ENCODE measurements at places on chromosomes 7 and 10.

DNA sequence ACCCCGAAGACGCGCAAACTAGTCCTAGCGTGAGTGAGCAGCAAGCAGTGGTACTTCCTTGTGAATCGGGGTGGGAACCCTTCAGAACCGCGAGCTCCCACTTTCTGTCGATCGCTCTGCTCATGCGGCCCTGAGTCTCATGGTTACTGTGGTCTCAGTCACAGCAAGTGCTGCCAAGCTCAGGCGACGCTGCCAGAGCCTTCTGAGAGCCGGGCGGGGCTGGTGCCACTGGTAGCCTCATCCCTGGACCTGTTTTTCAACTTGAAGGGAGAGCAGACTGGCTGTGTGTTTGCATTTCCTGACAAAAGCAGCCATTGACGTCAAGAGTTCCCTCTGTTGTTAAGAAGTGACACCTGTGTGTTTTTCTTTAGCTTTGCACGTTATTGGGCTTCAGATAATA lies 32.9 kb upstream of the BHLHA15 start:
- DNase-seq = no peak

GRCh38 chr7:141294143-141294829 lies 220.4 kb downstream of the TMEM178B start:
- no peak for DNase-seq

- DNase-seq = no peak
These were observed 161.6 kb upstream of the MKLN1 start for GRCh38 chr7:131166066-131166465.

DNA sequence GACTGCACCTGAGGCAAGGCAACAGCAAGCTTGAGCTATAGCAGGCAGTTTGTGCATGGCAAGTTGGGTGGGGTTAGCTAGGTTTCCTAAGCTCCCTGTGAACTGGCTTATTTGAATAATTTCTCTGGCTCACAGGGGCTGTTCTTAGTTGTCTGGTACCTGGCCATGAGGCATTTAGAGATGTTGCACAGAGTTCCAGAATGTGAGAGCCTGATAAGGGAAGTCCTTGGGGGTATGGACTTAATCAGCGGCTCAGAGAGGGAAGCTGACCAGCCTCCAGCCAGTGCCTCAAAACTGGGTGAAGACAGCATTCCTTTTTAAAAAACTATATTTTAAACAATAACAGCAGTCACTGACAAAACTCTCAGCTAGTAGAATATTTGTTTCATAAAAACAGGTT lies 307.4 kb downstream of the FZD1 start:
- DNase-seq = no peak

GRCh38 chr7:5997210-5997808 lies 11.5 kb downstream of the PMS2 start:
- no peak for DNase-seq
